ENCODE measurements at places on chromosomes 12 and 14.

DNA sequence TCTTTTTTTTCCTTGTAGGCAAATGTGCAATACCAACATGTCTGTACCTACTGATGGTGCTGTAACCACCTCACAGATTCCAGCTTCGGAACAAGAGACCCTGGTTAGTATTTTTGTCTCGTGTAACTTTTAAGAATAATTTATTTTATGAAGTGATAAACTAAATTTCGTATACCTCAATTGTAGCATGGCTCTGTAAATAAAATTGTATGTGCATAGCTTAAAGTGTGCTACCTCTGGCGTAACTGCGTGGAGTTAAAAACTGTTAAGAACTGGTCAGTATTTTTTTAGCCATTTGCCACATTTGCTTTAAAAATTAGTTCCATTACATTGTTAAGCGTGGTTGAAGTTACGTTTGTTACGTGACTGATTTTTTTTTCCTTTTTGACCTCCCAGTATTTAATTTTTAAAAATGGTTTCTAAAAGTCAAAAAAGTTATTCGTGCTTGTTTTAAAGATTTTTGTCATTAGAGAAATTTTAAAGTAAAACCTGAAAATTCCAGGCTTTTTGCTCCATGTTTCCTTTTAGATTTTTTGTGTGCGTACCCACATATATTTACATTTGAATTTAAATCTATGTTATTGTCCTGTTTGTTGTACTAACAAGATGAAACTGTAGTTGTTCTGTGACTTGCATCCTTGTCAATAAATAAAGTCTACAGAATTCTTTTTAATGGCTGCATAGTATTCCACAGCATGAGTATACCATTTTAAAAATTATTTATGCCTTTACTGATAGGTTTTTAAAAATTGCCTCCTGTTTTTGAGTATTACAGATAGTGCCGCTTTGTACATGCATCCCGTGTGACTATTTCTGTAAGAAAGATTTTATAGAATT, 1.4 kb downstream of the MDM2 start:
- no peak for DNase-seq

GRCh38 chr14:65251213-65251612, 148.9 kb upstream of the MAX start:
- no peak for DNase-seq

- DNase-seq, result no peak
Measured at GRCh38 chr12:19666070-19666469, 226.8 kb downstream of the AEBP2 start.

- DNase-seq, result no peak
Measured at GRCh38 chr12:124336742-124337520, 42.0 kb downstream of the RFLNA start.

DNA sequence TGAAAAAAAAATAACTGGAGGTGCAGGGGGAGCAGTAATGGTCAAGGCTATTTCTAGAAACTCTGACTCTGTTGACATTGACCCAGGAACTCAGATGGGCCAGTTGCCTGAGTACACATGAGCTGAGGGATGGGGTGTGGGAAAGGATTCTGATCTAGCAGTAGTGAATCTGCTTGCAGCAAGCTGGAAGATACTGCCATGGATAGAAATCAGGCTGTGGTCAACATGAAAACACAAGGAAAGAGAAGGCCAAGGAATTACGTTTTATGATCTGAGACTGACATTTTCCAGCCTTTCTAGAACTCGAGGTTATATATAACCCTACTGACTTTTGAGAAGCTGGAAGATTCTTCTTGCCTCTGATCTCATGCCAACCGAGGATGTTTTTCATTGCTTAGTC, 90.0 kb downstream of the ANO6 start:
- DNase-seq, result no peak

- peak; percentile 72 for DNase-seq
Measured at GRCh38 chr12:3073438-3074250, 3.5 kb upstream of the TSPAN9 start.

GRCh38 chr14:23070262-23071129, 13.2 kb upstream of the CDH24 start:
- DNase-seq, result no peak

DNA sequence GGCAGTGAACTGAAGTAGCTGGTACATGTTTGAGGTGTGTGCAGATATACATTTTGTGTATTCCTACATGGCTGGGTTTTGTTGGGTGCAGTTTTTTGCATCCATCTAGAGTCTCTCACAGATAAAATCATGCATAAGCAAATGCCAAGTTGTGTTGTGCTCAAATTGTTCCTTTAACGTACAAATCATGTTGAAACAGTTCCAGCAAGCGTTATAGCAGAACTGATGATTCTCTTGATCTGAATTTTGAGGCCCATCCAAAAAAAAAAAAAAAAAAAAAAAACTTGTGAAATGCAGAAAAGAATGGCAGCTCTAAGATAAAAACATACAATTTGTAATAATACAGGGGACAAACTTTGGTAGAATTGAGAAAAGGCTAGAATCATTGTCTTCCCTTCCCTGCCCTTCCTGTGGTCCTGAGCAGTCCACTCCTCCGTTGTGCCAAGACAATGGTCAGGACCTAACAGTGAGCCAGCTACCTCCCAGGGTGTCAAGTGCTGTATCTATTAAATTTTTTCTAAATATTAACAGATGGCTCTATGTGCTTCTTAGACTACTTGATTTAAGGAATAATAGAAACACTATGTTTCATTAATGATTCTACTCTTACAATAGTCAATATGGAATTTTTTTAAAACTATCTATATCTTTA, 122.1 kb downstream of the PLEKHA5 start:
- no peak for DNase-seq

DNA sequence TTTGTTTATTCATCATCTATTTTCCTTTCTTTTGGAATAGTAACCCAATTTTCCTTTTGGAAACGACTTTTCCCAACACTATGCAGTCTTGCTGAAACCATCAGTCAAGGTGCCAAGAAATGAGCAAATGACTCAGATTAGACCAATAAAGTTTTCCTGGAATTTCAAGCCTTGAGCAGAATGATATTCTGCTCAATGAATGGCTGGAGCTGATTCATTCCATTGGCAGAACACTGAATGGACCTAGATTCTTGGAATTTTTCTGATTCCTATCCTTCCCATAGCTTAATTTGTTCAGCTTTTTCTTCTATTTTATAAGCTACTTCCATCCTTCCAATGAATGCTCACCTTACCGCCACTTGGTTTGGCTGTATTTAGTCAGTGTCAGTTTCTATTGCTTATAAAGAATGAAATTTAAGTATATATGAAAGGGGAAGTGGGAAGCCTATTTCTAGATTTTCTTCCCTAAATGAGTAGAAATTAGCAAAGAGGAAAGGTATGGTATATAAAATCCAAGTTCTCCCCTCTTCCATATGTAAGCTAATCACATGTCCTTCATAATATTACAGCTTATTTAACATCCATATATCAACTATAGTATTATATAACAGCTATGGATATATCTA, 89.0 kb downstream of the C14orf39 start:
- no peak for DNase-seq

GRCh38 chr14:95156161-95157047, 925 bp downstream of the DICER1 start:
- DNase-seq, result no peak

DNA sequence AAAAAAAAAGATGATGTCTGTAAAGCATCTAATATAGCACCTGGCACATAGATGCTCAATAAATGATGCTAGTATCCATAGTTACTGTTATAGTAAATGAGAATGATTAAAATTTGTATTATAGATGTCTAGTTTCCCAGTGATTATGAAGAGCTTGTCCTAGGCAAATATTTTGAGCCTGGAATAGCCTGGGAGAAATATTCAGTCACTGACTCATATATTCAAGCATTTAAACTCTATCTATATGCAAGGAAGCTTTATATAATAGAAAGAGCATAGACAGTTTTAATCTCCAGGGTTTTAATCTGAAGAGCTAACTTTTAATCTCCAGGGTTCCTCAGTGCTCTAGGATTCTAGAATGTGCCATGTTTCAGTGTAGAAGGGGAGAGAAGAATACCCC, 91.5 kb upstream of the VASH1 start:
- DNase-seq, result no peak
